Thoracic aorta (tissue), 2 donors: ENCODE measurements at places on chromosomes 16 and 17. TPM values are rescaled to one million over a fixed set of nuclear protein-coding genes. Genes with fewer than 3 reads are reported as not detected.

Gene HLF
- total RNA-seq, result 12.5 TPM

Gene FA2H
- not detected for total RNA-seq

GRCh38 chr16:64428463-64429113 lies 693.3 kb downstream of the CDH11 start:
- DNase-seq, result no peak

DNA sequence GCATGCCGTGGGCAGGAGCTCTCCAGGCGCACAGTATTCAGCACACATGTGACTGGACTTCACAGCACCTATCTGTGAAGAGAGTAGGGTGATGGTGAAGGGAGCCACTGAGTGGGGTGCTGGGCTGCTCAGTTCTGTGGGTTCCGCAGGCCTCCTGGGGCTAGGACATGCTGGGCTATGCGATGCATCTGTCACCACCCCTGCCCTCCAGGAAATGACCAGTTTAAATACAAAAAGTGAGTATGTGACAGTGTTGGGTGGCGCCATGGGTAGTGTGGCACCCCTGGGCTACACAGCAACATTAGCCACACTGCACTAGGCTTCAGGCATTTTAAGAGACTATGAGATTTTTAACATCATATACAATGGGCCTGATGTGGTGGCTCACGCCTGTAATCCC lies 28.6 kb downstream of the MYLK3 start:
- no peak for DNase-seq
